A549 treated with ZK216348 at 1 μM for 4 hours (cell line): ENCODE measurements at places on chromosomes 3 and 15. TPM values are rescaled to one million over a fixed set of nuclear protein-coding genes. Genes with fewer than 3 reads are reported as not detected.

The SCAANT1 gene
- not detected in 5 replicates for total RNA-seq

The IGF2BP2 gene
- 11.6 to 14.5 TPM (median 11.8 TPM) in 5 replicates for total RNA-seq

The SECISBP2L gene
- 3.8 to 9.0 TPM (median 8.4 TPM) in 5 replicates for total RNA-seq

The SAMMSON gene
- not detected in 5 replicates for total RNA-seq

The DGKG gene
- 7.6 to 16.1 TPM (median 9.5 TPM) in 5 replicates for total RNA-seq

The ZPLD1 gene
- total RNA-seq: 0.04 to 0.05 TPM in 2 of 5 replicates, not detected in the others

The TRH gene
- not detected in 5 replicates for total RNA-seq

The P2RY1 gene
- 0.34 to 0.57 TPM (median 0.54 TPM) in 5 replicates for total RNA-seq

The CCDC54 gene
- not detected in 5 replicates for total RNA-seq

The LDHAL6B gene
- total RNA-seq: not detected in 5 replicates

The CHRNA3 gene
- total RNA-seq: 0.20 to 1.3 TPM (median 0.69 TPM) in 5 replicates

The RBP2 gene
- not detected in 5 replicates for total RNA-seq

The SLC27A2 gene
- 32.0 to 42.0 TPM (median 33.3 TPM) in 5 replicates for total RNA-seq

The KNG1 gene
- 0.09 TPM in 1 of 5 replicates, not detected in the others for total RNA-seq
